Psoas muscle (tissue), 8 donors: ENCODE measurements at places on chromosomes 1 and 21. TPM values are rescaled to one million over a fixed set of nuclear protein-coding genes. Genes with fewer than 3 reads are reported as not detected.

DNA sequence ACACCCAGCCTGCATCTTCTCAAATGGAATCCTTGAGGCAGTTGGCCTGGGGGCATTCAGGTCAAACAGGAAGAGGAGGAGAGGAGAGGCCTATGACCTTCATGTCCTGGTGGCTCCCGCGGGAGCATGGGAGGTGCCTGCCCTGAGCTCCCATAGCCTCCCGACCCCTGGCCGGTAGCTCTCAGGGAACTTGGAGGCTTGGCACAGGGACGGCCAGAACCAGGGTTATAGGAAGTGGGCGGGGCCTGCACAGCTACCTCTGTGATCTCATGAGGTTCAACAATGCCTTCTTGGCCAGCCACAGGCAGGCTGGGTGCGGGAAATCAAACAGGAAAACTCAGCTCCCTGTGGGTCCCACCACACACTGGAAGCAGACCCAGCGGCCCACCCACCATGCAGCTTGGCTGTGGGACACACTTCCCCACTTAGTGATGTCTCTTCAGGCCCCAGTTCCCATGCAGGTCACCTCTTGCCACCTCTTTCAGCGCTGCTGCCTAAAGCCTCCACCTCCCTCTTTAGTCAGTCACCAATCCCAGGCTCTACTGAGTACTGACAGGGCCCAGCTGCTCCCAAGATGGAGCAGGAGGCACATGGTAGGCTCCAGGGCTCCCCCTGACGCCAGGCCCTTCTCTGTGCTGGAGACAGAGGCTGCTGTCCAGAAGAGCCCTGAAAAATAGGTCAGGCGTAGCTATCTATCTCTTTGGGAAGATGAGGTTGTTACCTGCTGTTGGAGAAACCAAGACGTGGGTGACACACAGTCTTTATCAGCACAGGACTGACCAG is at the start of gene SLFNL1:
Gene SLFNL1, minus strand, starts transcription at position 200 of the 783 bp plus-strand sequence. CDS start 1,065 bp downstream, outside the sequence.
- DNase-seq, result no peak
- no peaks in the 10 kb centered on the region for H3K4me1 ChIP-seq
- H3K27me3 ChIP-seq, result no peaks in the 10 kb centered on the region
- no peak within 1 kb of the TSS for H3K27ac ChIP-seq

GRCh38 chr1:173415490-173415889 is 61.6 kb upstream of the PRDX6 start:
- no peak overlapping the region for H3K27ac ChIP-seq
- H3K36me3 ChIP-seq, result no peaks in the 10 kb centered on the region
- no peak overlapping the region for H3K4me3 ChIP-seq

GRCh38 chr1:77016386-77016985 is 149.2 kb downstream of the ST6GALNAC5 start:
- H3K4me1 ChIP-seq, result no peaks in the 10 kb centered on the region
- DNase-seq, result no peak
- H3K4me3 ChIP-seq, result no peak overlapping the region
- H3K27ac ChIP-seq, result no peak overlapping the region

Gene MCOLN2
- not detected for total RNA-seq

Gene GTF2B
- total RNA-seq, result 16.2 TPM

Gene F3
- 5.3 TPM for total RNA-seq
